ENCODE measurements at places on chromosomes 11 and 22.

DNA sequence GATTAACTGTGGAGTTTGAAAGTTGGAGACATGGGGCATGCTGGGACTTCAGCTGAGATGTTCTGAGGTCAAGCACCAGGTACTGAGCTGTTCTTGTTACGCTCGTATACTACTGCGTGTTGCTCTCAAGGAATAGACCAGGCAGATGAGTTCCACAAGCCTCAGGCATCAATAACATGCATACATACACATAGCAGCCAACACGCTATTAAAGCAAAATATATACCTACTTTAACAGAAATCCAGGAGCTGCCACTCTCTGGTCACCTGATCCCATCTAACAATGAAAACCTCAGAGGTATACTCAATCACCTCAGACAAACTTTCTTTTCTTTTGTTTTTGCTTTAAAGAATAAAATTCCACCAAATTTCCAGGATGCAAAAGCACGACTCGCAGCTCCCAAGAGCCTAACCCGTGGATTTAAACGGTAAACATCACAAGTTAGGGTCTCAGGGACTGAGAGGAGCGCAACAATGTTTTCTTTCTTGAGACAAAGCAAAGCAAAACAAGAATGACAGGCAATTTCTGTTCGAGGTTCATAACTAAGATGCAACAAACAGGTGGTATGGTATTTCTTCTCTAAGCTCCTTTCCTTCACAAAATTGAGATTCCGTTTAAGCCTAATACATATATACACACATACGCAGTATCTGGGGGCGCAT lies 16.5 kb downstream of the BLID start:
- DNase-seq: no peak

- no peak for DNase-seq
These were observed 8.6 kb downstream of the TCN2 start for GRCh38 chr22:30615543-30615954.

DNA sequence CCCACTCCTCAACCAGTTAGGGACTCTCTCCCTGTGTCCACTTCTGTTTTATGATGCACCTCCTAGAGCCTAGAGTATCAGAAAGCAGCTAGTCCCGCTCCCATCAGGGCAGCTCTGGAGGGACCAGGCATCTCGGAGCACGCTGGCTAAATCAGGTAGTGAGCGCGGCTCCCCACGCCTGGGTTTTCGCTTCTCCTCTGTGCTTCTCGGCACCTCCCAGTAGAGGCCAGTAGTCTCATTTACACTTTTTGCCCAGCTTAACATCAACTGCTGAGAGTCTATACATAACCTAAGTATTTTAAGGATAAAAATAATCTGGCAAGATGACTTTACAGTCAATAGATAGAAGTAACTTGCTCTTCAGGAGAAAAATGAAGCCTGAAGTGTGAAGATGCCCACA lies 473.8 kb downstream of the OPCML start:
- DNase-seq: no peak

DNA sequence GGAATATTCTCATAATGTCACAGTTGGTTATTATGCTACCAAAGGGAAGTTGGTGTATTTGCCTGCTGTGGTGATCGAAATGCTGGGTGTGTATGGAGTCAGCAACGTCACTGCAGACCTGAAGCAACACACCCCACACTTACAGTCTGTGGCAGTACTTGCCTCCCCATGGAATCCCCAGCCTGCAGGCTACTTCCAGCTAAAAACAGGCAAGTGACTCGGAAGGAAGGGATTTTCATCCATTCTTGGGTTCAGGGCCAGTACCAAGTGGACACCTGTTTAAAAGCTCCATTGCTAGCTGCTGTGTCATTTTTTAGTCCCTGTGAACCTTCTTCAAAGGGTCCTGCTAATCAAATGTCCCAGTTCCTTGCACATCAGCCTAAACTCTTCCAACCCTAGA lies 149.6 kb downstream of the C11orf91 start:
- DNase-seq: no peak
